WTC11 (cell line): ENCODE measurements at places on chromosomes 11 and 22. TPM values are rescaled to one million over a fixed set of nuclear protein-coding genes. Genes with fewer than 3 reads are reported as not detected.

- peaks cover 5% of the 10 kb centered on the region; the same call in 1 of the 2 replicates for H3K27me3 ChIP-seq
- no peak overlapping the region for H3K4me3 ChIP-seq
- no peaks in the 10 kb centered on the region for H3K4me1 ChIP-seq
Observed at GRCh38 chr22:41568811-41569210, 8.0 kb downstream of the CSDC2 start.

- H3K4me3 ChIP-seq: no peak overlapping the region
- DNase-seq: no peak
- H3K27ac ChIP-seq: no peak overlapping the region
Observed at GRCh38 chr11:76216536-76217325, 10.4 kb upstream of the WNT11 start.

Gene UBTFL1
- total RNA-seq: not detected in 3 replicates

GRCh38 chr11:200224-201003 lies 6.8 kb downstream of the BET1L start:
- no peak for DNase-seq
- no peak overlapping the region; the same call in 1 of the 2 replicates for H3K27ac ChIP-seq
- H3K27me3 ChIP-seq: peaks cover 2% of the 10 kb centered on the region; the same call in 1 of the 2 replicates
- H3K36me3 ChIP-seq: peaks cover 8% of the 10 kb centered on the region

GRCh38 chr11:104333977-104334376 lies 170.0 kb upstream of the PDGFD start:
- DNase-seq: peak; percentile 29
- no peaks in the 10 kb centered on the region for H3K36me3 ChIP-seq
- peaks cover 5% of the 10 kb centered on the region; the same call in 1 of the 2 replicates for H3K4me1 ChIP-seq
- H3K27me3 ChIP-seq: no peaks in the 10 kb centered on the region

GRCh38 chr11:70577948-70578347 lies 179.6 kb downstream of the CTTN start:
- peaks cover 10% of the 10 kb centered on the region for H3K4me1 ChIP-seq
- H3K27ac ChIP-seq: no peak overlapping the region

GRCh38 chr11:17633279-17633986 lies 85.9 kb upstream of the MYOD1 start:
- no peaks in the 10 kb centered on the region for H3K36me3 ChIP-seq
- no peak for DNase-seq
- H3K4me1 ChIP-seq: no peaks in the 10 kb centered on the region
- H3K27ac ChIP-seq: no peak overlapping the region
- H3K4me3 ChIP-seq: no peak overlapping the region
- H3K27me3 ChIP-seq: peaks cover 2% of the 10 kb centered on the region

DNA sequence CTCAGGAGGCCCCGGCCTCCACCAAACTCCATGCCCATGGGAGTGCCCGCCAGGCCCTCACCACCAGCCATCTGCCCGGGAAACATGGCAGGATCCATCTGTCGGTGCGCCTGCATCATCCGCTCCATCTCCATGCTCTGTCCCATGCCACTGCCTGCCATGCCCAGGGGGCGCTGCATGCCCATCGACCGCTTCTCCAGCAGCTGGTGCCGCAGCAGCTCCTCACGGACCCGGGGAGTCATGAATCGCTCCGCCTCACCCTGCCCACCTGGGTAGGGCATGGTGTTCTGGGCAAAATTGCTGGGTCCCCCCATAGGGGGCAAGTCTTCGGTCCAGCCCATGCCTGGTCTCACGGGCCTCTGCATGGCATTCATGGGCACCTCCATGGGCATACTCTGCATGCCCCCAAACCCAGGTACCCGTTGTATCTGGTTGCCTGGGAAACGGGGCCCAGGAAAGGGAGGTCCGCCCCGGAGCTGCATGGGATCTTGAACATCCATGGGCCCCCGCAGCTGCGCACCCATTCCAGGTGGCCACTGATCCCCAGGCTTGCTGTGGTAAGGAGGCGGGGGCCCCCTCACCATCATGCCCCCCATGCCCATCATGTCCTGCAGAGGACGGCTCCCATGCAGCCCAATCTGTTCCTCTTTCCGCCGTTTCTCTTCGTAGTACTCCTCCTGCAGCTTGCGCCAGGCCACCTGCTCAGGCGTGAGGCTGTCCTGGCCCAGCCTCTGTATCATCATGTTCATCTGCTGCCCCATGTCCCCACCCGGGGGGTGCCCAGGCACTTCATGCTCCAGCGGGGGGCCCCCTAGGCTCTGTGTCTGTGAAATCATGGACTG lies 18.0 kb downstream of the CXCR5 start:
- H3K4me3 ChIP-seq: no peak overlapping the region
- DNase-seq: no peak
- peaks cover 18% of the 10 kb centered on the region for H3K4me1 ChIP-seq
- no peaks in the 10 kb centered on the region for H3K27me3 ChIP-seq
- no peak overlapping the region for H3K27ac ChIP-seq

GRCh38 chr11:130486391-130486836 lies 38.0 kb downstream of the ADAMTS15 start:
- no peak overlapping the region for H3K27ac ChIP-seq
- peaks cover 3% of the 10 kb centered on the region; the same call in 1 of the 2 replicates for H3K27me3 ChIP-seq
- no peak for DNase-seq
- no peaks in the 10 kb centered on the region for H3K4me1 ChIP-seq
- no peak overlapping the region for H3K4me3 ChIP-seq

- DNase-seq: no peak
- H3K4me1 ChIP-seq: peaks cover 13% of the 10 kb centered on the region
- no peaks in the 10 kb centered on the region for H3K36me3 ChIP-seq
- no peak overlapping the region for H3K4me3 ChIP-seq
- H3K27me3 ChIP-seq: no peaks in the 10 kb centered on the region; the same call in 1 of the 2 replicates
- H3K27ac ChIP-seq: 0 out of 2 replicates have a peak overlapping the region, but pooled peaks have one; percentile 87
Observed at GRCh38 chr22:19896665-19897355, 42.1 kb upstream of the GNB1L start.

GRCh38 chr22:50325444-50326224 lies 1.2 kb downstream of the DENND6B start:
- no peaks in the 10 kb centered on the region for H3K36me3 ChIP-seq
- H3K4me1 ChIP-seq: peaks cover 3% of the 10 kb centered on the region; the same call in 1 of the 2 replicates
- peak overlapping the region; percentile 87 for H3K4me3 ChIP-seq
- peaks cover 25% of the 10 kb centered on the region for H3K27me3 ChIP-seq
- H3K27ac ChIP-seq: no peak overlapping the region

DNA sequence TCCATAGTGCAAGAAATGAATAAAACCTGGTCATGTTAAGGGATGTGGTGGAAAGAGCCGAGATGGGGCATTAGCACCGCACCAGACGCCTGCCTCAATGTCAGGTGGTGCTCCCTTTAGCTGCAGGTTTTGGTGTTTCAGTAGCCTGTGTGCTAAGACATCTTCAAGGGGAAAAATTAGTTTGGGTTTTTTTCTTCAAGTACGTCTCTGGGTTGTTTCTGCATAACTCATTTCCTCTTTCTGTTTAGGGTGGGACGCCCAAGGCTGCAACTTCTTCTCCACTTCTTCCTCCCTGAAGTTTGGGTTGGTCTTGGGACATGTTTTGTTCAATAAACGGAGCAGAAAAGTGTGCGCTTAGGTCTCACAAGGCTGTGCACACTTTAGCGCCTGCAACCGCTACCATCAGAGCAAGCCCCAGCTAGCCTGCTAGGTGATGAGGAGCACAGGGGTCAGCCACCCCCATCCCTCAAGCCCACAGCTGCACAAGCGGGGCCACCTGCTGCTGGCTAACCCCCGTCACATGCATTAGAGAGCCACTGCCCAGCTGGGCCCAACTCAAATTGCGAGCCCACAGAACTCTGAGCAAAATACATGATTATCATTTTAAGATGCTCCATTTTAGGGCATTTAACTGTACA lies 1495.7 kb downstream of the TBC1D22A start:
- no peaks in the 10 kb centered on the region for H3K36me3 ChIP-seq
- H3K4me3 ChIP-seq: no peak overlapping the region
- peaks cover 22% of the 10 kb centered on the region for H3K4me1 ChIP-seq
- no peak for DNase-seq
- no peak overlapping the region for H3K27ac ChIP-seq
- H3K27me3 ChIP-seq: no peaks in the 10 kb centered on the region

GRCh38 chr11:118167906-118168305 lies 8.5 kb downstream of the SCN2B start:
- peaks cover 58% of the 10 kb centered on the region for H3K27me3 ChIP-seq
- H3K27ac ChIP-seq: no peak overlapping the region
- no peak for DNase-seq
- peaks cover 29% of the 10 kb centered on the region for H3K4me1 ChIP-seq

- no peak for DNase-seq
- no peak overlapping the region for H3K27ac ChIP-seq
- H3K4me1 ChIP-seq: peaks cover 8% of the 10 kb centered on the region
- H3K27me3 ChIP-seq: no peaks in the 10 kb centered on the region
- H3K36me3 ChIP-seq: no peaks in the 10 kb centered on the region
Observed at GRCh38 chr11:27312110-27312509, 50.9 kb downstream of the CCDC34 start.

Gene HBD
- total RNA-seq: not detected in 3 replicates

Gene PARVG
- 0.41 to 0.94 TPM (median 0.69 TPM) in 3 replicates for total RNA-seq

DNA sequence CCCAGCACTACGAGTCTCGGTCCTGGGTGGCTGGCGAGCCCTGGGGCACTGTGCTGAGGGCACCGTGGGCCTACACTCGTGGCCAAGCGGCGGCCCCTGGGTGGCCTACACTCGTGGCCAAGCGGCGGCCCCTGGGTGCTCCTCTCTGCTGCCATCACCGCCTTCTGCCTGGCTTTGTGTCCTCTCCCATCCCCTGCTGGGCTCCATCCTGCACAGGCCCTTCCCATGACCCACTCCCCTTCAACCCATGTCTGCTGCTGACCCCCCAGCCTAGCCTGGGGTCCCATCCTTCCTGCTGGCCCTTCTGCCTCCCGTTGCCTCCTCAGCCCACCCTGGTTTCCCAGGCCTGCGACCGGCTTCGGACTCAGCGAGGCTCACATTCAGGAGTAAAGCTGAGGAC lies 87.4 kb upstream of the CLDN5 start:
- H3K27ac ChIP-seq: no peak overlapping the region; the same call in 1 of the 2 replicates
- no peaks in the 10 kb centered on the region for H3K27me3 ChIP-seq
- peaks cover 44% of the 10 kb centered on the region for H3K4me1 ChIP-seq
- H3K36me3 ChIP-seq: no peaks in the 10 kb centered on the region
- no peak for DNase-seq

Gene NFAM1
- total RNA-seq: 0.92 to 1.6 TPM (median 1.2 TPM) in 3 replicates

DNA sequence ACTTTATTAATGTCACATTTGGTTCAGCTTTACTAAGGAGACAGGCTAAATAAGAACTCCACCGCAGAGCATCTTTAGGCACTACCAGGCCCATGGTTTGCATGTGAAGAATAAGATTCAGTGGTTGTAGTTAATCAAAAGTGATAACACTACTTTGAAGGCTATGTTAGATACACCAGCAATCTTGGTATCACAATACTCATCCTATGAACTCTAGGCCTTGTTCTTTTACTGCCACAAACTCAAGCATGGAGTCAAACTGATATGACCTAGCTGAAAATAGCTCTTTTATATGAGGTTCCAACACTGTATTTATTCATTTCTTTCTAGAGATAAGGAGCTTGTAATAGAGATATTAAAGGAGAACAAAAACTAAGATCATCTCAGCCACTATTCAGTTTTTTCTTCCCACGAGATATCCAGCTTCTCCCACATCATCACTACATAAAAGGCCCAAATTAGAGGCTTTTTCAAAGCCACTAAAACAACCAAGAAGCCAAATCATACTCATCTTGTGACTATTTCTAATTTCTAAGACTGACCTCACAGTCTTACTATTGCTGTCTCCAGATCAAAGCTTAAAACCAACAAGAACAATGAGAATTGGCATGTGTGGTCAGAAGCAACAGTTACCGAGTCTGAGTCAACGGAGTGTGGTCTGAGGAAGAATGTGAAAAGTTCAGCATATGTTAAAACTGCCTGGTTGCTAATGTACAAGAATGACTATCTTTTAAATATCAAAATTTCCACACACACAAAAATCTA lies 25.1 kb upstream of the GUCY1A2 start:
- H3K27me3 ChIP-seq: no peaks in the 10 kb centered on the region
- no peak overlapping the region for H3K27ac ChIP-seq
- peaks cover 7% of the 10 kb centered on the region for H3K36me3 ChIP-seq
- H3K4me1 ChIP-seq: no peaks in the 10 kb centered on the region

- peaks cover 7% of the 10 kb centered on the region for H3K27me3 ChIP-seq
- H3K4me3 ChIP-seq: no peak overlapping the region
- H3K27ac ChIP-seq: no peak overlapping the region
- H3K4me1 ChIP-seq: peaks cover 39% of the 10 kb centered on the region
- H3K36me3 ChIP-seq: no peaks in the 10 kb centered on the region; the same call in 1 of the 2 replicates
- DNase-seq: no peak
Observed at GRCh38 chr11:69962152-69962551, 116.0 kb upstream of the ANO1 start.

DNA sequence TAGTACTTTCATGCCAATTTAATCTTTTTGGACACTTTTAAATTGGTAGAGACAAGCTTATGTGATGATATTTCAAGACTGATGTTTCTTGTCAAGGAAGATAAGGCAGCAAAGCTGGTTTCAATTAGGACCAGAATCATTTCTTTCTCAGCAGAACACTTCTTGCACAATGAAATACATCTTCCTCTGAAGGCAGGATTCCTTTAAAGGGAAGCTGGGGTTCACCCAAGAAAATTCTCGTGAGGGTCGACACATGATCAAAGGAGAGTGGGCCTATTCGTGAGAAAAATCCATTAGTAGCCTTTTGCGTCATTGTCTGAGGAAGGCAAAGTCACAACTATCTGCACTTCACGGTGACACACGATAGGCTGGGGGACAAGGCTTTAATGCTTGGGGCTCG lies 17.6 kb downstream of the TTC12 start:
- no peak for DNase-seq
- no peak overlapping the region for H3K27ac ChIP-seq
- H3K4me3 ChIP-seq: no peak overlapping the region
- H3K27me3 ChIP-seq: no peaks in the 10 kb centered on the region
- peaks cover 4% of the 10 kb centered on the region; the same call in 1 of the 2 replicates for H3K4me1 ChIP-seq

DNA sequence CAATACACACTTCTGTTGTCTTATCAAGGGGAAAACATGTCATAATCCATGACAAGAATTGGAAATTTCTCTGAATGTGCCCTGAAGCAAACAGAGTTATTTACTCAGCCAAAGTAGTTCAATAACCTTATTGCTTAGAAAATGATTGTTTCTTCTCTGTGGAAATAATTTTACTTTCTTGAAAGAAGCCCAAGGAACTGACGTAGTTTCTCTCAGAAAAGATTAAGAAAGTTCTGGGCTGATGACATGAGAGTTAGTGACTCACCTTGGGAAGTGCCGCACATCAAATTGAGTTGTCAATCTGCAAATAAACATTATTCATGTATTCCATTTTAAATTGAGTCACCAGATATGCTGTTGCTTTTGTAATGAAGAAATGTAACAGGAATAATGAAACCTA lies 418.6 kb upstream of the LRRC4C start:
- DNase-seq: no peak
- no peak overlapping the region for H3K4me3 ChIP-seq

Gene TM7SF2
- 63.8 to 74.9 TPM (median 71.5 TPM) in 3 replicates for total RNA-seq

Gene TMEM132A
- total RNA-seq: 110 to 114 TPM (median 114 TPM) in 3 replicates

Gene FJX1
- total RNA-seq: 8.3 to 12.0 TPM (median 11.0 TPM) in 3 replicates

Gene DNAJB7
- not detected in 3 replicates for total RNA-seq

Gene ZNF280B
- 5.9 to 7.7 TPM (median 7.0 TPM) in 3 replicates for total RNA-seq
